ENCODE measurements at places on chromosomes 5 and 9.

DNA sequence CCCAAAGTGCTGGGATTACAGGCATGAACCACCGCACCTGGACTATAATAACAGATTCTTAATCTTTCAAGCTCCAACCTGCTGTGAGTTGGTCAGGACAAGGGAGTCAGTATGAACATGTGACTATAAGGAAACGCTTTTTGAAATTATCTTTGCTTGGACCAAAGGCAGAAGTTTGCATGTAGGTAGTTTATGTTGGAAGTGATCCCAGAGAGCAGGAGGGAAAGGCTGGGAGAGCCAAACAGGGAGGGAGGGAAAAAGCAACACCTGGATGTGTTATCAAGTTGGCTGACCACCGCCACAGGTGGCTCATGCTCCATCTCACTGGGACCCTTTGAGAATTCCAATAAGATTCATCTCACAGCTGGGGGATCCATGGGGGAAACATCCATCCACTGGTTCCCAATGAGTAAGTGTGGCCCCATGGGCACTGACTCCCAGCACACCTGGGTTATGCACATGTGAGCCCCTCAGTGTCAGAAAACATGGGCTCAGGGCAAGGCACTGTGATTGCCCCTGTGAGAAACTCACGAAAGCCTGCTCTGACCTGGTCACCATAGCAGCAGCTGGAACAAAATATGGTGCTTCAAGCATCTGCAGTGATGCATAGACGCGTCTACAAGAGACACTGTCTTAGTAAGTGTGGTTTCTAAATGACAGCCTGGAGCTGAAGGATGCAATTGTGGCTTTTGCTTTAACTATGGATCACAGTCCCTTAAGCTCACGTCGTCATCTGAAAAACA is 62.1 kb downstream of the ARSB start:
- DNase-seq = no peak

- no peak for DNase-seq
Observed at GRCh38 chr9:125784286-125785049, 37.3 kb downstream of the PBX3 start.

GRCh38 chr5:77064040-77064439 is 23.0 kb downstream of the ZBED3 start:
- no peak for DNase-seq

- DNase-seq = no peak
Observed at GRCh38 chr5:82802954-82803353, 274.2 kb downstream of the TMEM167A start.

DNA sequence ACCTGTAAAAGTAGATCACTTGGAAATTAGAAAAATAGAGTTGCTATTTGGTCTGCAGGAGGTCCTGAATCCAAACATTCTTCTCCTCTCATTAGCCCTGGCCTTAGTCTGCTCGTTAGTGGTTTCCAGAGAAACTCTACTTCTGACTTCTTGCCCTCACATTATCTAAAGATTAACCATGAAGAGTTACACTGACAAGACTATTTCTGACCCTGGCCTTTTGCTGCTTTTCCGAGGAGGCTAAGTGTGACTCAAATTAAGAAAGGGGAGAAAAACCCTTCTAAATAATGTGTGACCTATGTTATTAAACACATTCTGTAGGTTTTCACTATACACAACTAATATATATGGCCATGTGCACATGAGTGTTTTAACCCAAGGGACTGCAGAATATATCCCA is 302.4 kb downstream of the RAB3C start:
- DNase-seq = no peak

DNA sequence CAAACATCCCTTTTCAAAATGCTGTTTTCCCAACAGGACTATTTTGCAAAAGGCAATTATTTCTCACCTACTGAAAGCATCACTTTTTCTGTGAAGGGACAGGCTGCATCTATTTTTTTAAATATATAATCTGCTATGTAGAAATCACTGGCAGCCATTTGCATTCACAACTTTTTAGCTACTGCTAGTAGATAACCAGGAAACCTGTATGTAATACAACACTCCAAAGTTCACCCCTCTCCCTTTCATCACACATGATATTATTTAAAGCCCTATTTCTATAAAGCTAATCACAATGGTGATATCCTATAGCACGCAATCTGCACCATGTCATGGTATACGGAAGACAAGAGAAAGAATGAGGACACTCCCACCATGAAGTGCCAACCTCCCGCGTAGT is 9.8 kb downstream of the DMGDH start:
- no peak for DNase-seq

GRCh38 chr9:114655689-114656088 is 1.9 kb downstream of the TEX53 start:
- no peak for DNase-seq

DNA sequence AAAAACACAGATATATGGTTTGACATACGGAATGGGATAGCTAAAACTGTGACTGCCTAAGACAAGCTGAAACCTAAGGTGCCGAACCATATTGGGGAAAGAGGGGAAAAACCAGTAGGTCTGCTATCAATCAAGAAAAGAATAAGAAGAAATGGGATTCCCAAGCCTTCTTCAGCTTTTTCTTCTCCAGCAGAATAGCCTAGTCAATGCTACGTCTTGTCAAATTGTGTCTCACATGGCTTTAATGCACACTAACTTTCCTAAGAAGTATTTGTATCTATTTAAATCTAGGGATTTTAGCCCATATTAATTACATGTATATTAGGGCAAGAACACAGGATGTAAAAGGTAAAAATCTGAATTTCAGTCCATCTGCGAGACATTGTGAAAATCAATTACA is 797 bp upstream of the FBXO38 start:
- no peak for DNase-seq

GRCh38 chr9:20742833-20743232 is 58.8 kb downstream of the FOCAD start:
- DNase-seq = no peak

DNA sequence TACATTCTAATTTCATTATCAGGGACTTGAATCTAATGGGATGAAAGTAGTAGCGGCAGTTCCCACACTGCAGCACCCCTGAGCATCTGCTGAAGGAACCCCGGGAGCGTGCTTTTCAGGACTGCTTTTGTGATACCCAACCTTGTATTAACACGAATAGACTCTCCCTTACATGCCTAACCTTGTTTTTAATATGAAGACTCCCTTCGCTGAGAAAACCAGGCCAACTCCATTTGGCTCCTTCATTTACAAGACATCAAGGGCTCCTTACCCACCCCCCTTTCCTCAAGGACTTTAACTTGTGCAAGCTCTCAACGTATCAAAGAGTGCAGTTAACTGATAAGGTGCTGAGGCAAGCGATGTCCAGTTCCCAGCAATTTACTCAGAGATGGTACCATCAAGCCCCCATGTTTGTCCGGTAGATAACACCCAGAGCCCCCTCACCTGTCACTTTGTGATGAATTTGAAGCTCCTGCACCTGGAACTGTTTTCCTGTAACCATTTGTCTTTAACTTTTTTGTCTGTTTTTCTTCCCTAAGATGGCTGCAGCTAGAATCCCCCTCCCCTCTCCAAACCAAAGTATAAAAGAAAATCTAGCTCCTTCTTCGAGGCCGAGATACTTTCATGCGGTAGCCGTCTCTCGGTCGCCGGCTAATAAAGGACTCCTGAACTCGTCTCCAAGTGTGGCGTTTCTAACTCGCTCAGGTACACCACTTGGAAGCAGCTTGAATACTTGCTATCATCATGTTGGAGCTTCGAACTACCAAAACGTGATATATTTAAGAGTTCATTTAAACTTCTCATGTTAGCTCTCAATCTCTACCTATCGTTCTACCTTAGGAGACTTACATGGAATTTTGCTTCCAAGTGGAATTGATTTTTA is 10.7 kb downstream of the HNRNPH1 start:
- DNase-seq = no peak

DNA sequence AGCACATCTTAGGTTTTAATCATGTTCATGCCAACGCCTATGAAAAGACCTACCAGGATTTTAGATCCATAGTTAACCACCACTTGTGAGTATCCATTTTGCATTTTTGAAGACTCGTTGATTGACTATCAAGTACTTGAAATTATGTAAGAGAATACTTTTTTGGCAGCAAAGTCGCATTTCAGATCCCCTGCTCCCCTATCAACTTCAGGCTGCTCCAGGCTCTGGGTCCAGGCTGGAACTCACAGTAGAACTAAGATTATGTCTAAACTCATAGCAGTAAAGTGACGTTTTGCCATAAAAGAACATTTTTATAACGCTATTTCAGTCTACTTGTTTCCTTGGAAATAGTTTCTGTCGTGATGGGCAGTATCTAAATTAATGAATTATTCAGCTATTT is 267.7 kb downstream of the FANCC start:
- DNase-seq = no peak

GRCh38 chr9:87599901-87600610 is 102.4 kb downstream of the DAPK1 start:
- DNase-seq = no peak

DNA sequence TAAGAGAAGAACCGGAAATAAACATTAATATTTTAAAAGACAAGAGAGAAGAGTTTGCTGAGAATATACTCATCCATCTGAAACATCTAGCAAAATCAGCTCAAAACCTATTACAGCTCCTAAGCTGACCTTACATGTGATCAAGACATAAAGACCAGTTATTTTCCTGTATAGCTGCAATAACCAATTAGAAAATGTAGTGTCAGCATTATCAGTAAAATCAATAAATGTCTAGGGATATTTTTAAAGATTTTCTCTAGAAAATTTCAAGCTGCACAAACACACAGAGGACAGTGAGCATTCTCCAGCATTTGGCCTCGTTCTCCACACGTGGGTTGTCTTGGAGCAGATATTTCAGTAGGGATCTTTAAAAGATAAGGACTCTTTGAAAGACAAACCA is 127.6 kb upstream of the CACNA1B start:
- no peak for DNase-seq

- no peak for DNase-seq
Observed at GRCh38 chr9:5231212-5231611, at the start of gene INSL4. Gene INSL4, plus strand, starts transcription at chr9:5231419. Its CDS starts 105 bp downstream, at chr9:5231524.

- no peak for DNase-seq
Observed at GRCh38 chr5:149702607-149702933, 27.5 kb upstream of the PPARGC1B start.

GRCh38 chr9:35907711-35908503 is 1.4 kb upstream of the SPAAR start:
- peak; percentile 11 for DNase-seq

DNA sequence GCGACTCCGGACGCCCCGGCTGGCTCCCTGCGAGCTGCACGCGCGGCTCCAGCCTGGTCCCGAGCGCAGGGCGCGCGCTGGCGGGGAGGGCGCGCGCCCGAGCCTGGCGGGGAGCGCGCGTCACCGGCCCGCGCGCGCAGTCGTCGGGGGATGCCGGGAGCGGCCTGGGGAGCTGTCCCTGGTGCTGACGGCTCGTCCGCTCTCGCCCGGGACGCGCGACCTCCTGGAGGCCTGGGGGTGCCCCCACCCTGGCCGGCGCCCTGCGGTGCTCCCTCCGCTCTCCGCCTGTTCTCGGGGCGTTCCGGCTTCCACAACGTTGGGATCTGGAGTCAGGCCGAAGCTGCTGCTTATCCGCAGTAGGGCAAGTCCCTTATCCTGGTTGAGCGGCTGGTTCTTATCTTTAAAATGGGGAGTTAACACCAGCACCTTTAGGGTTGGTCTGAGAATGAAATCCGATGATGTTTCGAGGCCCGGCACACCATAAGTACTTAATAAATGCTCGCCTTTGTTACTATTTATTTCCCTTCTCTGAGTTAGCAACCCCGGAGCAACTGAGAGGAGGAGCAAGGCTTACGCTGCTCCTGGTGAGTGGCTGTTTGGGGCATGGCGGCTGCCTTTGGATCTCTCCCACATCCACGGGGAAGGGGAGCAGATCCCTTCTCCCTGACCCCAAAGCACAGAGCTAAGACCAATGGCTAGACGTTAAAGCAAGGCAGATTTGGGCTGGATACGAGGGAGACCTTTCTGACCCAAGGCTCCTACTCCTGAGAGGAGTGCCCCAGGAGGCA is at the start of gene FAM163B:
Gene FAM163B, minus strand, starts transcription at position 79 of the 788 bp plus-strand sequence. CDS start 29,166 bp downstream, outside the sequence.
- no peak for DNase-seq

DNA sequence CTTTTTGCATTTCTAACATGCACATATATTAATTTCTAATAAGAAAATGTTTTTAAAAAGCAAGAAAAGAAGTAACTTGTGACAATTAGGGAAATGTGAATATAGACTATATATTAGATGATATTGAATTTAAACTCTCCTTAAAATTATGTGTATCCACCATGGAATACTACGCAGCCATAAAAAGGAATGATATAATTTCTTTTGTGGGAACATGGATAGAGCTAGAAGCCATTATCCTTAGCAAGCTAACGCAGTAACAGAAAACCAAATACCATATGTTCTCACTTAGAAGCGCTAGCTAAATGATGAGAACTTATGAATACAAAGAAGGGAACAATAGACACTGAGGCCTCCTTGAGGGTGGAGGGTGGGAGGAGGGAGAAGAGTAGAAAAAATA is 23.8 kb upstream of the AP3B1 start:
- DNase-seq = no peak

GRCh38 chr9:33164138-33164809 is 2.9 kb downstream of the B4GALT1 start:
- peak; percentile 63 for DNase-seq

DNA sequence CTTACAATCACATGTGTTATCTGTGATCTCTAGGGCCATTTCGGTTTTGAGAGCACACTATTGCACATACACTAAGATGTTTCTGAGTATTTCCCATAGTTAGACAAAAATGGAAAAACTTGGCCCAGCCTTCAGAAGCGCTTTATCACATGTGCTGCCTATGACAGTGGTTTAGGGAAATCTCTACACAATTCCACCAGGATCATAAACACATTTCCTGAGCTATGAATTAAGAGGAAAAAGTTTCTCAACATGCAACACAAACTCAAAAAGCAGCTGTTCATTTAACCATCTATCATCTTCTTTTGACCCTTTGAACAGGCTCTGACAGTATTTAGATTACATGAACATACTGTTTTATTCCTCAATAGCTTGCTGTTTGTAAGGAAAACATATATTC is 15.1 kb downstream of the FGF1 start:
- DNase-seq = no peak

GRCh38 chr5:106739127-106739526 is 931.6 kb downstream of the EFNA5 start:
- no peak for DNase-seq

- DNase-seq = no peak
Observed at GRCh38 chr5:175281714-175282113, 162.3 kb downstream of the DRD1 start.

GRCh38 chr5:164959761-164960160 is 1454.3 kb downstream of the MAT2B start:
- DNase-seq = no peak

GRCh38 chr9:112097712-112098688 is 77.1 kb downstream of the SUSD1 start:
- peak; percentile 72 for DNase-seq

GRCh38 chr9:112140936-112141335 is 34.2 kb downstream of the SUSD1 start:
- no peak for DNase-seq

DNA sequence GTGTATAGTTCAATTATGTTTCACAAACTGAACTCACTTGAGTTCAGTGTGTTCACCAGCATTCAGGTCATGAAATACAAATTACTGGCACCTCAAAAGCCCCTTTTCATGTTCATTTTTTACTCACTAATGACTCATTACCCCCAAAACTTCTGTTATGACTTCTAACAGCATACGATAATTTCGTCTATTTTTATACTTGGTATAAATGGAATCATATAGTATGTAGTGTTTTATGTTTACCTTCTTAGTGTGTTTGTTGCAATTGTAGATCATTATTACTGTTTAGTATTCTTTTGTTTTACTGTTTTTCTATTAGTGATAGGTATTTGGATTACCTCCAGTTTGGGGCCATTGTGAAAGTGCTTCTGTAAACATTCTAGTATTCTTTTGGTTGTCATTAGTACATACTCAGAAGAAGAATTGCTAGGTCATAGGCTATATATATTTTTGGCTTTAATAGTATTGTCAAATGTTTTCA is 33.4 kb downstream of the DDX4 start:
- DNase-seq = no peak

- DNase-seq = no peak
Observed at GRCh38 chr5:9380109-9380508, 165.8 kb downstream of the SEMA5A start.
